Mammary epithelial cell (primary cell): ENCODE measurements at places on chromosomes 7 and 10. TPM values are rescaled to one million over a fixed set of nuclear protein-coding genes. Genes with fewer than 3 reads are reported as not detected.

DNA sequence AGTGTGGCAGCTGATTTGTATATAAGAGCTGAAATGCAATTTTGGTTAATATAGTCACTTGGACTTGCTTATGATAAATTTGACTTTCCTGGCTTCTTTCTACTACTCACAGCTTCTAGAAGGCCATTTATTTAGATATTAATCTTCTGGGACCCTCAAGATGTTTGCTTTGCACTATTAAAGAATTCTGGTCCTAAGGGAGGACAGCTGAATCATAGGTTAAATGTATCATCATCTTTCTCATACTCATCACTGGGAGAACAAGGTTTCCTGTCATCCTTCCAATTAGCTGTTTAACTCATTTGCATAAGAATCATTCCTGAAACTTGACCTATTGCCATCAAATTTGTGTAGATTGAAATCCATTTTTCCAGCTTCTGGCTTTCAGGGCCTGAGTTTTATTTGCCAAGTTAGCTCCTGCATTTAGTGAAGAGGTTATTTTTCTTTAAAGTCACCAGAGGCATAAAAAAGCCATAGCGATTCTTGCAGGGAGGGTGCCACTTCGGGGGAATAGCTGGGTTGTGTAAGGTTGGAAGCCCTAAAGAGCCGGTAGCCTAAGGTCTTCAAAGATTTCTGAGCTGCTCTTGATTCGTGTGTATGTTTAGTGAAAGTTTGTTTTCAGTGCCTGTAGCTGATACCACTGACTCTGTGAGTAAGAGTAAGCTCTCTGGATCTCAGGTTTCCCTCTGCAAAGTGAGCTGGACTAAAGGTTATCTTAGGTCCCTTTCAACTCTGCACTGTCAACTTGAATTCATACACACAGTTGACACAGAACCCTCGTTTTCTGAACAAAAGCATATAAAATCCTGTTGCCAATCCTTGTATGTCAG lies 4.3 kb downstream of the MAP3K8 start:
- DNase-seq: no peak

DNA sequence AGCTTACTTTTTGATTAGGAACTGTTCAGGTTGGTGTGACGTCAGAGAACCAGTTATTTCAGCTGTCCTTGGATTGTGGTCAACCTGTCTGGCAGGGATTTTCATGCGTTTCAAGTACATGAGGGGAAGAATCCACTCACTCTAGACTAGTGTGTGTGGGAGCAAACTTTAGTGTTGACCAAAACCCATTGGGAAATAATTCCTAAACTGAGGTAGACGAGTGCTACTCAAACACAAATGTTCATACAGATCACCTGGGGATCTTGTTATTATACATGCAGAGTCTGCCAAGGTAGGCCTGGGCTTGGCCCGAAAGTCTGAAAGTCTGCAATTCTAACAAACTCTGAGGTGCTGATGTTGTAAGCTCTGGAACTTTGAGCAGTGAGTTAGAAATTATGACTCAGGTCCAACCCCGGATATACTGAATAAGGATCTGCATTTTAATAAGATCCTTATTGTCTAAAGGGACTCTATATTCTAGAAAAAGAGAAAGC lies 111.1 kb upstream of the CREB5 start:
- peak; percentile 79 for DNase-seq

DNA sequence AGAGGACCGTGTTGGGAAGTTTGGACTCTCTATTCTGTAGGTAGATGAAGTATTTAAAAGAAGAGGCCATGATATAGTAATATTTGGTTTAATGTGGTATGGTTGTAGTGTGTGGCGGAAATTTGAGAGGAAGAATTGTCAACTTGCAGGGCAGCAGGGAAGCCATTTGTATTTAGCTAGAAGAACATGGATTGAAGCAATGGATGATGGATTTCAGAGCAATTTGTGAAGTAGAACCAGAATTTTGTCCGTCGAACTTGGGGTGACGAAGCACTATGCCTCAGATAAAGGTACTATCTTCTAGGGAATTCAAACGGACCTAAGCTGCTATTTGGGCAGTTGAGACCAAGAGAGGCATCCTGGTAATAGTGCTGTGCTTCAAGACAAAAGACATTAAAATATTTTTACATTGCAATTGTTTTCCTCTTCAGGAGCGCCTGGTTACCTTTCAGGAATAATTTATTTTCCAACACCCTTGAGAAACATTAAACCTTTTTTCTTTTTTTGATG lies 615 bp upstream of the WBP1L start:
- no peak for DNase-seq

- no peak for DNase-seq
Observed at GRCh38 chr7:2792856-2793487, 51.1 kb downstream of the GNA12 start.

Gene IL2RA
- not detected in 2 replicates for total RNA-seq

Gene METTL27
- total RNA-seq: 9.1 and 13.0 TPM in 2 replicates

Gene RAPGEF5
- 7.1 and 8.5 TPM in 2 replicates for total RNA-seq

Gene HOXA4
- not detected for total RNA-seq

Gene AKR1C8
- total RNA-seq: not detected

Gene CRHR2
- not detected for total RNA-seq

Gene OLAH
- 0.68 and 1.4 TPM in 2 replicates for total RNA-seq

Gene XRCC2
- 2.3 and 7.6 TPM in 2 replicates for total RNA-seq

Gene FAM25C
- not detected for total RNA-seq

Gene NODAL
- 0.47 and 0.51 TPM in 2 replicates for total RNA-seq

Gene PSD
- 0.50 TPM for total RNA-seq
